NCI-H510A treated with DMSO at 0.1 percent for 48 hours (cell line): ENCODE measurements at places on chromosomes 13 and 19.
A peak's percentile ranks its signal among the peaks of the same experiment; 100 is the strongest.

DNA sequence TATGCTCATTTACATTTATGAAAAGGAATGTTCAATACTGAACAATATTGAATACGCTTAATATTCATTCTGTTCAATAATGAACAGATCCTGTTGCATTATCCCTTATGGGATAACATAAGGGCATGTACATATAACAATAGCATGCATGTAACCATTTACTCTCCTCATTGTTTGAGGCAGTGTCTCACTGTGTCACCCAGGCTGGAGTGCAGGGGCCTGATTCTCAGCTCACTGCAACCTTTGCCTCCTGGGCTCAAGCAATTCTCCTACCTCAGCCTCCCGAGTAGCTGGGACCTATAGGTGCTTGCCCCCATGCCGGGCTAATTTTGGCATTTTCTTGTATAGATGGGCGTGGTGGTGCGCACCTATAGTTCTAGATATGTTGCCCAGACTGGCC lies 4.8 kb upstream of the DGKH start:
- no peak for DNase-seq

DNA sequence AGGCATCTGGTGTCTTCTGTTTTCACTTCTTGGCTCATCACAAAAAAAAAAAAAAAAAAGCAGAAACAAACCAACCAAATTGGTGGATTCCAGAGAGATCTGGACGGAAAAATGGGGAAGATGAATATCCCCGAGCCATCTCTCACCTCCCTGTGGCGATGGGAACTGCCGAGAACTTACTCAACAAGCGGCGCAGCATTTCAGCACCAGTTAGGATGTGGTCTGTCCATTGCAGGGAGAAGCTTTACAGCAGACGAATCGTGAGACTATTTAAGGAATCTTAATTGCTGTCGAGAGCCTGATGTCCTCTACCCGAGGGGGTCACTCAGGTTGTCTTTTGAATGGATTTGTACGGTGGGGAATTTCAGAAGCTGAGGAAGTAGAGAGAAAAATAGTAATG lies 17.3 kb upstream of the KDM4B start:
- DNase-seq = no peak

- no peak for DNase-seq
These were observed 11.0 kb downstream of the PRKCG start for GRCh38 chr19:53892981-53893325.

DNA sequence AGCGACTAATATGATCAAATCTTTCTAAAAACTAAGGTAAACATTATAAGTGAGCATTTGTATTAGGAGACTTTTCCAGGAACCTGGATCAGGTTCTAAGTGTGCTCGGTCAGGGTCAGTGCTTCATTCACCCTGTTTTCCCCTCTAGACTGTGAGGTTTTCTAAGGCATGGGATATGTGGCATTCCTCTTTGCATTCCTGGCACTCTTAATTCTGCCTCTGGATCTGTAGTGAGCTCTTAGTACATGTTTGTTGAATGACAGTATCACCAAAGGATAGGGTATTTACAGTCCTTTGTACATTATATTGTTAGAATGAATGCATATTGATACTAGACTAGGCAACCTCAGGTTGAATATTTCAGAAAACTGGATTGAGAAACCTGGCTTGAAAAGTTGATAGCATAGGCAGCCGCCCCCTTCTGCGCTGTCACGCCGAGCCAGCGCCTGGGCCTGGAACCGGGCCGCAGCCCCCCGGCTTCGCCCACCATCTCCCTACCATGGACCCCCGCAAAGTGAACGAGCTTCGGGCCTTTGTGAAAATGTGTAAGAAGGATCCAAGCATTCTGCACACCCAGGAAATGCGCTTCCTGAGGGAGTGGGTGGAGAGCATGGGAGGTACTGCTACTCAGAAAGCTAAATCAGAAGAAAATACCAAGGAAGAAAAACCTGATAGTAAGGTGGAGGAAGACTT lies 156.5 kb downstream of the KCNRG start:
- no peak for DNase-seq

- no peak for DNase-seq
These were observed 94.6 kb upstream of the FARP1 start for GRCh38 chr13:98048265-98048664.

DNA sequence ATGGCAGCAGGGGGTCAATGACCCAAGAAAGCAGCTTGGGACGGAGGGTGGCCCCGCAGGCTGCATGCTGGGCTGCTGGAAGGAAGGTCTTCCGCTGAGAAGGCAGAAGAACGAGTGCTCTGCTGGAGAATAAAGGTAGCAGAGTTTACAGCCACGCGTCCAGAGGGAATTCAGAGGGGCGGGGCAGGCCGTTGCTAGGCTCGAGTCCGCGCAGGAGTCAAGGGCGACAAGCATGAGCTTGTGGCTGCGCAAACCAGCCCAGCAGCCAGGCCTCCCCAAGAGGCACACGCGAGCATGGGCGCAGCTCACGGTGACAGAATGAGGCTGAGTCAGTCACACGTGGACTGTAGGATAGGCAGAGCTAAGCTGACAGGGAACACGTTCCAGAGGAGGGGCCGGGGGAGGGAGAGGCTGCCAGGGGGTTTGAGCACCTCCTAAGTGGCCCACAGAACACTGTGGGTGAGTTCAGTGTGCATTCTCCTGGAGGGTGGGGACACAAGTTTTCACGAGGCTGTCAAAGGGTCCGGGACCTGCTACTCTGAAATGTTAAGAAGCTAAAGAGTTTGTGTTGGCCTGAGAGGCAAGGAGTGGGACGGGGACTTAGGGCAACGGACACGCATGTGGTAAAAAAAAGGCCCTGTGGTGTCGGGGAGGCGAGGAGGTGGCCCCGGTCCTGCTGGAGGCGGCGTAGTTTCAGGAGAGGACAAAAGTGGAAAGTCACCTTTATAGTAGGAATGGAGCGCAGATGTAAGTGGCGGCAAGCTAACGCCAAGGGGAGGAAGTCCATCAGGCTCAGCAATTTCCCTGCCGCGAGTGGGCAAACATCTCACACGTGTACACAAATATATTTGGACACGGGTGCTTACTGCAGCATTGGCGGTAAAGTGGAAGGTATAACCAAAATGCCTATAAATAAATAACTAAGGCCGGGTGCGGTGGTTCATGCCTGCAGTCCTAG lies 17.7 kb downstream of the RFX2 start:
- peak; percentile 78 for DNase-seq

DNA sequence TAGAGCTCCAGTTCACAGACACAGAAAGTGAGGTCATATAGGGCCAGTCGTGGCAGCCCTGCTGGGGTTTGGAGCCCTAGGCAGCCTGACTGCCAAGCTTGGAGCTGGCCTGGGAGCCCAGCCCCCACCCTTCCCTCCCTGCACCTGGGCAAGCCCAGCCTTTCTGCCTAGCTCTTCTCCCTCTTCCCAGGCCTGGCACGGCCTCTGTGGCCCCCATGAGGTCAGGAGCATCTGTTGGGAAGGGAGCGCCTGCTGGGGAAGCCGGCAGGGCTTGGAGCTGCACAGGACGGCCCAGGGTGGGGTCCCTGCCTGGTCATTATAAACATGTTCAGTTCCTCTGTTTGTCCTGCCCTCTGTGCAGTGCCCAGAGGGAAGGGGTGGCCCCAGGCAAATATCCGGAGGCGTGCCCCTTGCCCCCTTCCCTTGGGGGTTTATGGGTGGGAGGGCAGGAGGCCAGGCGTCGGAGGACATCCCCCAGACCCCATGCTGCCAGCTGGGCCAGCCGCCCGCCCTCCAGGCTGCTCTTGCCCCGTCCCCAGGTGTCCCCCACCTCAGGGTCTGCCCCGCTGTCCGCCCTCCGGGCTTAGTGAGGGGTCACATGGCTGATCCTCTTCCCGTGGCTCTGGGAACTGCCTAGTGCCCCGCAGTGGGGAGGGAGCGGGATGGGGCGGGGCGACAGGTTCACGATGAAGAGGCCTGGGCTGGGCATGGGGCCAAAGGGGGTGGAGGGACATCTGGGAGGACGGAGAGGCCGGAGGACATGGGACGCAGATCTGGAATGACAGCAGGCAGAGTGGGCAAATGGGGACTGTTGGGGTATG lies 30.0 kb upstream of the NCCRP1 start:
- DNase-seq = peak; percentile 78

GRCh38 chr19:51771376-51772130 lies 10.6 kb downstream of the FPR2 start:
- no peak for DNase-seq

DNA sequence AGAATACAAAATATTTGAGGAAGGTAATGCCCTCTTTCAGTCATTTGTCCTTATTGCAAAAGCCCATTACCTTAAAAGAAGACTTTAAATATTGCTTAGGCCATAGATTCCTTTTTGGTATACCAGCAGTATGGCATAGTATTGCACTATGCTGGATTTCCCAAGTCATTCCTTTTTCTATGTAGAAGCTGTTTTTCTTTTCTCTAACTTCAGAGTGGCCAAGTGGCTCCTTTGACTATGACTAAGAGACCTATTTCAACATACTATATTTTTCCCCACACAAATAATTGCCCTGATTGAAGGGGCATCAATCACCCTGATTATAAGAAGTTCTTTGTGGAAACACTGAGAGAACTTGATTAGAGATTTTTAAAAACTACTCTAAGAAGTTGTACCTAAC lies 68.6 kb downstream of the UFM1 start:
- no peak for DNase-seq

- DNase-seq = no peak
These were observed 22.2 kb upstream of the SIAH3 start for GRCh38 chr13:45873491-45874325.

DNA sequence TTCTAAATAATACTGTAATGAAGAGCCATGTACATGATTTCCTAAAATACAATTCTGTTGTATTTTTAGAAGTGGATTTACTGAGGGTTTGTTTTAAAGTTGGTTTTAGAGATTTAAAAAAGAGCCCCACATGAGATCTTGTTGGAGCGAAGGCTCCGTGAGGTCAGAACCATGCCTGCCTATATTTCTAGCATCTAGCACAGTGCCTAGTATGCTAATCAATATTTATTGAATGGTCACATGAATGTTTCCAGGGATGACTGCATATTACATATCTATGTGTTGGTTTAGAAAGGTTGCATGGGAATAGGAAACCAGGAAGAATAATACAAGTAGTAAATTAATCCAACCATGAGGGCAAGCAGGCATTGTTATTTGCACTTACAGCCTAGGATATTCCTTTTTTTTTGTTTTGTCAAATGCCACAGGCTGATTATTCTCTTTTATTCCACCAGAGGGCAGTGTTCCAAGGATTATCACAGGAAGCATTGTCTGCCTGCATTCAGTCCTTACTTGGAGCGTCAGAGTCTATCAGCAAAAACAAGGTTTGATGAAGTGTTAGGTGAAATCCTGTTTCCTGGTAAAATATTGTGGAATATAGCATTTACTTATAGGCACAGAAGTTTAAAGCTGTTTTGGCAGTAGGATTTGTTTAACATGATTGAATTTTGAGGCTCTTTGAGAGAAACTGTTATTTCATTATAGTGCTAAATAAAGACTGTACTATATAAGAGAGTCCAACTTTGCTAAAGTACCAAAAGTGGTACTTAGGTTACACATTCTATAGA lies 46.8 kb downstream of the COG3 start:
- DNase-seq = peak; percentile 34

DNA sequence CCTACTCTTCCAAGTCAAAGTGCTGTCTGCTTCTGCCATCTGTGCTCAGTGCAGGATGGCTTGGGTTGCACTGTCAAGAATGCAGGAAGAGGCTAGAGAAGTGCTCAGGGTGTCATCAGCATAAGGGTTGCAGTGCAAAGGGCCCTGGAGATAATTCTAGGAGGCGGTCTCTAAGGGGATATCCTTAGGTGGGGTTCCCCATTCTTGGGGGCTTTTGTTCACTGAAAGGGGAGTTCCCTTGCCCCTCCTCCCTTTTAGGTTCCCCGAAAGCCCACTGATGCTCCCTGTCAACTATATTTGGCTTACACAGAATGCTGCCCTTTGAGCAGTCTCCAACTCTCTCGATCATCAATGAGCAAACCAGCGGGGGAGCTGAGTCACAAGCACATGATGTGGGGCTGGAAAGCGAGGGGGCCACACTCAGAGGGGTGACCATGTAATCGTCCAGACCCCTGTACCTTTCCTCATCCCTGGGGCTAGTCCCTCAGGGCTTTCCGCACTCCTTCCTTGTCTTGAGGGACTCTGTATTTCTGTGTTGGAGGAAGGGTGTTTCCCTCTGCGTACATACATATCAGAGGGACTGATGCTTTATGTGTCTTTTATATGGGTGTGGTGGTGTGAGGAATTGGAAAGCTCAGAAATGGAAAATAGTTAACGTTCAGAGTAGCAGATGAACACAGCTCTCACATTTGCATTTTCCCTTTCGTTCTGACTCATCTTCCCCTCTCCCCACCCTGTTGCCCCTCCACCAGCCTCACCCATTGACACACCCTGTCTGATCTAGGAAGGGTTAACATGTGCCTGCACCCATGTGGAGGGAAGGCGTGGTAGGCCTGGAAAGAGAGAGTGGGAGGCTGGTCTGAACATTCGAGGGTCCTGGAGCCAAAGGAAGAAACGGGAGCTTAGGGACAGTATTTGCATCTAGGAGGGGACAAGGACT lies 6.7 kb downstream of the ZBTB32 start:
- no peak for DNase-seq

- peak; percentile 3 for DNase-seq
These were observed 21.1 kb downstream of the ARL11 start for GRCh38 chr13:49649244-49649962.
